ENCODE measurements at places on chromosomes 6 and 20. TPM values are rescaled to one million over a fixed set of nuclear protein-coding genes. Genes with fewer than 3 reads are reported as not detected.

The IL17F gene
- total RNA-seq: not detected

The DEF6 gene
- total RNA-seq: 25.9 TPM

The CCN2 gene
- 23.4 TPM for total RNA-seq

DNA sequence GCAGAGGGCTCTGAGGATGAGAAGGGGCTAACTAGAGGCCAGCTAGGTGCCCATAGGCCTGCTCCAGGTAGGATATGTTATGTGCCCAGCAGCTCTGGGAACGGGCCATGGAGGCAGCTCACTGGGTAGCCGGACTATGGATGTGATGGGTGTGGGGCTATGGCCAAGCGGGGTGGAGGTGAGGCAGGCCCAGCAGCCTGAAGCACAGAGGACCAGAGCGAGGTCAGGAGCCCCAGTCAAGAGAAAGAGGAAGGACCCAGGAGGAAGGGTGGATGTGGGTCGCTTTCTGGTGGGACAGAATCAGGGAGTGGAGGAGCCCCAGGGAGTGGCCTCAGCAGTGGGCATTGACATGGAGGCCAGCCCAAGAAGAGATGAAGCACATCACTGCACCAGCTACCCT, 117.9 kb upstream of the MLN start:
- H3K4me1 ChIP-seq: no peaks in the 10 kb centered on the region
- H3K36me3 ChIP-seq: no peaks in the 10 kb centered on the region
- DNase-seq: no peak
- no peak overlapping the region for H3K27ac ChIP-seq

GRCh38 chr6:146423452-146423851, 120.2 kb upstream of the RAB32 start:
- H3K36me3 ChIP-seq: no peaks in the 10 kb centered on the region
- no peak for DNase-seq
- H3K4me1 ChIP-seq: no peaks in the 10 kb centered on the region

- no peaks in the 10 kb centered on the region for H3K36me3 ChIP-seq
- H3K4me1 ChIP-seq: no peaks in the 10 kb centered on the region
- H3K4me3 ChIP-seq: no peak overlapping the region
- no peaks in the 10 kb centered on the region for H3K27me3 ChIP-seq
These were observed 754.6 kb upstream of the MMS22L start for GRCh38 chr6:98037571-98037970.

The HCRTR2 gene
- total RNA-seq: not detected

DNA sequence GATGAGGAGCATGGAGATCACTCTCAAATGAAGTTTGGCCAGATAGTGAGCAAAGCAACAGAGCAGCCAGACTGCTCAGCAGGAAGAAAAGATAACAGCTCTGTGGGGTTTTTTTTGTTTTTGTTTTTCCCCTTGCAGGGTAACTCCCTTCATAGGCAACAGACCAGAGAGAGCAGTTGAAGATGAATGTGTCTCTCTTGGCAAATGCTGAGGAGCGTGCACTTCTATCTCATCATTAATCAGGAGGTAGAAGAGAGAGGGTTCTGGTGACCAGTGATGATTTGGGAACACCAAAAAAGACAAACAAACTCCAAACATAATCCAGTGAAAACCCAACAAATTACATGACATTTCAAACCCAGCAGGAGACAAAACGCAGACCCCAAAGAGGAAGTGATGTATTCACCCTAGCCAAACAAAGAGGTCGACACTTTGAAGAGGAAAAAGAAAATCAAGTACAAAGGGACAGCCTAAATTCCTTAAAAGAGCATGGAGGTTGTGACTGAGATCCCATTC, 66.2 kb upstream of the RREB1 start:
- no peak overlapping the region for H3K4me3 ChIP-seq
- no peaks in the 10 kb centered on the region for H3K36me3 ChIP-seq
- H3K27ac ChIP-seq: no peak overlapping the region
- H3K4me1 ChIP-seq: peaks cover 12% of the 10 kb centered on the region

DNA sequence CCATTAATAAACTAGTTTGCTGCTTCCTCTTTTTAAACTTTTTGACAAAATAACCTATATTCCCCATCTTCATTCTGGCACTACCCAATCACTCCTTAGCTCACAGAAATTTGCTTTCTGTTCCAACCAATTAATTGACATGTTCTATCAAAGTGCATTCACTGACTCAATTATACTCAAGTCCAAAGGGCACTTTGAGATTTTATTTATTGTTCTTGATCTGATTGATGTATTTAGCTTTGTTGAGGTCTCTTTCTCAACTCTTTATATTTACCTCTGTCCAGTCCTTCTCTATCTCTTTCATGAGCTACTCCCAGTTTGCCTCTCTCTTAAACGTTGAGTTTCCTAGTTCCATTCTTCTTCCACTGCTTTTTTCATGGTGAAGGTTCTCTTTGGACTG, 104.4 kb upstream of the TENT5A start:
- H3K36me3 ChIP-seq: no peaks in the 10 kb centered on the region
- no peaks in the 10 kb centered on the region for H3K4me1 ChIP-seq
- H3K4me3 ChIP-seq: no peak overlapping the region
- H3K27me3 ChIP-seq: no peaks in the 10 kb centered on the region
- H3K27ac ChIP-seq: no peak overlapping the region

DNA sequence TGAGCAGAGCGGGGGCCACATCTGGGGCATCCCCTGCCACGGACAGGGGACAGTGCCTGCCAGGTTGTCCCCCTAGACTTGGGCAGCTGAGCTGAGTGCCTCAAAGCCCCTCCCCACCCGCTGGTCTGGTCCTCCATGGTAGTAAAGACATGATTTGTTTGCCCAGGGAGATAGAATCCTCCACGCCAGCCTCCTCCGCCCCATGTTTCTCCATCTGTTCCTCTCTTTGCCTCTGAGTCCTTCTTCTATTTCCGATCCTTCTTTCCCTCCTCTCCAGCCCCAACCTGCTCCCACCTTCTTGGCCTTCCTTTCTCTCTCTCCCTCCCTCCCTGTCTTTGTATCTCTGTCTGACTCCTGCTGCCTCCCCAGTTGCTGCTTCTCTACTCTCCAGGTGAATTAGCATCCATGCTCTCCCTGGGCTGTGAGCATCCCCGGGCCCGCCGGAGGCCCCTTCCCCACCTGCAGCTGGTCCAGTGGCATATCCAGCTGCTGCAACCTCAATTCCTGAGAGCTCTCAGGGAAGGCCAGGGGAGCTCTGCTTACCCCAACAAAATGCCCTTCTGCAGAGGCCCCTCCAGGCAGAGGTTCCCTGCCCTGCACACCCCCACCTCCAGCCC, 45.8 kb downstream of the CPNE5 start:
- no peak for DNase-seq
- no peaks in the 10 kb centered on the region for H3K36me3 ChIP-seq
- H3K4me3 ChIP-seq: no peak overlapping the region
- peaks cover 8% of the 10 kb centered on the region for H3K4me1 ChIP-seq

DNA sequence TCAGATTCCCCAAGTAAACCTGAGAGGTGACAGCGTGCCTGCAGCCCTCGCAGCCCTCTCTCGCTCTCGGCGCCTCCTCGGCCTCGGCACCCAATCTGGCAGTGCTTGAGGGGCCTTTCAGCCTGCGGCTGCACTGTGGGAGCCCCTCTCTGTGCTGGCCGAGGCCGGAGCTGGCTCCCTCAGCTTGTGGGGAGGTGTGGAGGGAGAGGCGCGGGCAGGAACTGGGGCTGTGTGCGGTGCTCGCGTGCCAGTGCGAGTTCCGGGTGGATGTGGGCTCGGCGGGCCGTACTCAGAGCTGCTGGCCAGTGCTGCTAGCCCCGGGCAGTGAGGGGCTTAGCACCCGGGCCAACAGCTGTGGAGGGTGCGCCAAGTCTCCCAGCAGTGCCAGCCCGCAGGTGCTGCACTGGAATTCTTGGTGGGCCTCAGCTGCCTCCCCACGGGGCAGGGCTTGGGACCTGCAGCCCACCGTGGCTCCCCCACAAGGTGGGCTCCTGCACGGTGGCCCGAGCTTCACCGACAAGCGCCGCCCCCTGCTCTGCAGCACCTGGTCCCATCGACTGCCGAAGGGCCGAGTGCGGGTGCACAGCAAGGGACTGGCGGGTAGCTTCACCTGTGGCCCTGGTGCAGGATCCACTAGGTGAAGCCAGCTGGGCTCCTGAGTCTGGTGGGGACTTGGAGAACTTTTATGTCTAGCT, 809.7 kb upstream of the ADGRB3 start:
- no peaks in the 10 kb centered on the region for H3K27me3 ChIP-seq
- H3K27ac ChIP-seq: no peak overlapping the region
- no peaks in the 10 kb centered on the region for H3K4me1 ChIP-seq
- H3K4me3 ChIP-seq: no peak overlapping the region

Measured in esophagus squamous epithelium (tissue), 5 donors.